ENCODE measurements at places on chromosomes 2 and 18.

DNA sequence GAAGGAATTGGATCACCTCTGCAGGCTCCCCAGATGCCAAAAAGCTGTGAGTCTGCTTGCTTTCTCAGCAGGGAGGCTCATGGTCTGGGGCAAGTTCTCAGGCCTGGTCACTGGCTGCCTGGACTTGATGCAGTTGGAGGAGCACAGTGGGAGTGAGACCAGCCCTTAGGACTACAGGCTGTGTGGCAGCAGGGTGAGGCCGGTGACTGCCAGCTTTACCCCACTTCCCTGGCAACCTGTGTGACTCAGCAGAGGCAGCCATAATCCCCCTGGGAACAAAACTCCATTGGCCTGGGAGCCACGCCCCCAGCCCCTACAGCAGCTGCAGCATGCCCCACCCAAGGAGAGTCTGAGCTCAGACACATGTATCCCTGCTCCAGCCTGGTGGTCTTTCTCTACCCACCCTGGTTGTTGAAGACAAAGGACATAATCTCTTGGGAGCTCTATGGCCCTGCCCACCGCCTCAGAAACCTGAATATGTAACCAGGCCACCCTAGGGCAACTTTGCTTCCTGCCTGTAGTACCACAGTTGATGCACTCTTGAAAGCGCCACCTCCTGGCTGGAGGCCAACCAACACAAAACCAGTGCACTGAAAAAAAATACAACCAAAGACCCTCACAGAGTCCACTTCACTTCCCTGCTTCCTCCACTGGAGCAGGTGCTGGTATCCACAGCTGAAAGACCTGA, 106.8 kb upstream of the SPATS2L start:
- DNase-seq, result no peak

GRCh38 chr18:33440060-33441043, at the start of gene CCDC178:
TSS of gene CCDC178 (minus strand) at chr18:33440721. CDS start at chr18:33412088, 28,633 bp downstream.
- DNase-seq, result peak; percentile 12

GRCh38 chr18:57621246-57621604, 411 bp downstream of the NARS1 start:
- no peak for DNase-seq

DNA sequence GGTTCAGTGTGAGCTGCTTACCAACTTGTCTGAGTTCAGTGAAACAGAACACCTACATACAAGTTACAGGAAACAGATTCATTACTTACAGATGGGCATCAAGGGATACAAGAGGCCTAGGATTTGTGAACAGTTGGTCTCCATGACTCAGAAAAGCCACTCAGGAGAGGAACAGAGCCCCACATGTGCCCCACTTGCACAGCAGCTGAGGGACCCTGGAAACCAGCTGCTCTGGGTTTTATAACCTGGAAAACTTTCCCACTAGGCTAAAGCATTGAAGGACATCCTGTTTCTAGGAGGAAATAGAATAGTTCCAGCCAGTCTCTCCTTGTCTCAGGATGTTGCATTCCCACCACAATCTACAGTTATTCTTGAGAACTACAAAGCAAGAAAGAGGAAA, 530.0 kb downstream of the ZNF804A start:
- peak; percentile 36 for DNase-seq

GRCh38 chr2:137771064-137771463, 193.2 kb upstream of the HNMT start:
- no peak for DNase-seq

DNA sequence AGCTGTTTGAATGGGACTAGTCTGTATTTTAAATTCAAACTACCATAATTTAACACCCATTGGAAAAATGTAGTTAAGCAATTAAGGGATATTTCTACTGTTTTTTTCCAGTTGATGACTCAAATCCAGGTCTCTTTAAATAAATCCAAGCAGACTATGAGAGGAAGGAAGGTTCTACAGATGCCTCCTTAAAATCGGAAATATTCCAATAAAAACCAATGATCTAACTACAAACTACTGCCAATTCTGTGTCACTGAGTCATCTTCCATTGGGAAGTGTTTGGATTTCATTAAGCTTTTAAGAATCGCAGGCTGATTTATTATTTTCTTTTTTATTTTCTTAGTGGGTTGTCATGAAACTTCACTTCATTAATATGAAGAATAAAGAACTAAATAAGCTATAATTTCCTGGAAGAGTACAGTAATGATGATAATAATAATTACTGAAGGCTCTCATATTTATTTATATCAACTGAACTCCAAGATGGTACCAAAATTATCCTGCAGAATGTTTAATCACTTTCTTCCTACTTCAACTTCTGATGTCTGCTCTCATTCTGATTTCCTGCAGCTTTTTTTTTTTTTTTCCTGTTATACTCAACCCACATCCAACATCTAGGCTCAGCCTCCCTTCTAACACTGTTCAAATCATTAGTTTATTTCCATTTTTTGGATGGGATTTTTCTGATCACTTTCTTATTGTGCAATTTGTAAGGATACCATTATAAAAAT, 166.3 kb upstream of the FN1 start:
- no peak for DNase-seq

DNA sequence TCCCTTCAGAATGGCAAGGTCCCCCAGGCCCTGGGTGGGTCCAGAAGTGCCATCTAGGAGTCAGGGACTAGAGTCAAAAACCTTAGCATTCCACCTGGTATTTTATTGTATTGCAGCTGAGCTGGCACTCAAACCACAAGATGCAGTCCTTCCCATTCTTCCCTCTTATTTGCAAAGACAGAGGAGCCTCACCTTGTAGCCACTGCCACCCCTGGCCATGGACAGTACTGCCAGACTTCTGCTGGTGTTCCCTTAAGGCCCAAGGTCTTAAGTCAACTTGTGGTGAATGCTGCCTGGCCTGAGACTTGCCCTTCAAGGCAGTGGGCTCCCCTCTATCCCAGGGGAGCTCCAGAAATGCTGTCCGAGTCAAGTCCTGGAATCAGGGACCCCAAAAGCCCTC, 6.9 kb downstream of the UGT1A10 start:
- no peak for DNase-seq

DNA sequence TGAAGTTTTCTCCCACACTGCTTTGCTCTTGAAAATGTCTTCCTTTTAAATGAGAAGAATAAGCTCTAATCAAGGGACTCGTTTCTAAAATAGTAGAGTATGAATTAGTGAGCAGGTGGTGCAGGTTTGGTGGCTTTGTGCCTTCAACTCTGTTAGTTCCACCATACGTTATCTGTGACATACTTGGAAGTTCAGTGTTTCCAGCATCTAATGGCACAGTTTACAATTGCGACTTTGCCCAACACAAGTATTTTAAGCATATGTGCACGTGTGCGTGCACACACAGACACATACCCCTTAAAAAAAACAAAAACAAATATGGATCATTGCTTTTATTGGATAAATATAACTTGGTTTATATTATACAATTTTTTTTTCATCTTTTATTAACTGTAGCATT, 111.8 kb downstream of the RAB3GAP1 start:
- DNase-seq, result no peak

DNA sequence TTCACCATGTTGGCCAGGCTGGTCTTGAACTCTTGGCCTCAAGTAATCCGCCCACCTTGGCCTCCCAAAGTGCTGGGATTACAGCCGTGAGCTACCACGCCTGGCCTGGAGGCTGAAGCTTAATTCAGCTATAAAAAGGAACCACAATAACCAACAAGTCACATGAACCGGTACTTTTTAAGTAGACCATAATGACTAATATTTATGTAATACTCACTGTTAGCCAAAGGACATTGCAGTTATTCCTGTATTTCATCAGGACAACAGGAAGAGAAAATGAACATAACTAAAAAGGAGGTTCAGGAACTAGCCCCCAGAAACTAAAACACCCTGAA, 49.0 kb upstream of the TMEM87B start:
- DNase-seq, result no peak

DNA sequence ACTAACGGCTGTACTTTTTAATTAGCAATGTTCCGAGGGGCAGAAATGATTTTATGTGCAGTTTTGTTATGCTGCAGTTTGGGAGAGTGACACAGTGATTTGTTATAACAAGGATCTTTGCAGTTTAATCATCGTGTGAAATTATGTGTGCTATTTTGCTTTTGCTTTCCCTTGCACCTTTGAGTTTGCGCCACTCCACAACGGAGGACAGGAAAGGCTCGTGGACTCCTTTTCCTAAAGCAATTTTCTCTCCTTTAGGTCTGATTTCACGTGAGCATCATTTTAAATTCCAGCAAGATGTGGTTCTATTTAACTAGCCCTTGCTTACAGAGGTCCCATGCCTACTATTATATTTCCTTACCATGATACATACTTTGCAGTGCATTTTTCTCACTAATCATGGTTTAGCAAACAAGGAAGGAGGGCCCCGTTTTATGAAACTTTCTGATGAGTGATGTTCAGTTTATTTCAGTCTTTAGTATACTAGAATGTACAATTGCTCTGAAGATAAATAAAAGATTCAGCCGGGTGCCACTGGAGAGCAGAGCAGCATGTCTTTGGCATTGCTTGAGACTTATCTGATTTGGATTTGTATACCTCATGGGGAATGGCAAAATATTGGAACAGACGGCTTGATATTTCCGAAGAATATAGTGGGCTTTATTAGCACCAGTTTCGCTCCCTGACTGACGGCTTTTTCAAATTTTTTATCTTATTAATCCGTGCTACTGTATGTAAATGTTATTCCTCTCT, 528.2 kb upstream of the FANCL start:
- no peak for DNase-seq

DNA sequence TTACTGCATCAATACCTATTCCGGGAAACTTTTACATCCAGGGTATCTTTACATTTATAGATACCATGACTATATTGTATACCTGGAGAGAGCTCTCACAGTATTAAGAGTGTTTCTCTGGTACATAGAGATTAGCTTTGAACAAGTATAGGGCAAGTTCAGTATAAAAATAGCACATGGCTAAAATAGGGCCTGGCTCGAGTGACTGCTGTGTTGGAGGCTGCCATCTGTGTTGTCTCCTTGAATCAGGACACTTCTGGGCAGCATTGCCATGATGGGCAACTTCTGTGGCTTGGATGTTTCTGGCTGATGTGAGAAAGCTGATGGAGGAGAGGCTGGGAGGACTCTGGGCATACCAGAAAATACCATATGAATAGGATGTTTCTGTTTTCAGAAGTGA, 18.7 kb downstream of the ARHGAP28 start:
- no peak for DNase-seq

DNA sequence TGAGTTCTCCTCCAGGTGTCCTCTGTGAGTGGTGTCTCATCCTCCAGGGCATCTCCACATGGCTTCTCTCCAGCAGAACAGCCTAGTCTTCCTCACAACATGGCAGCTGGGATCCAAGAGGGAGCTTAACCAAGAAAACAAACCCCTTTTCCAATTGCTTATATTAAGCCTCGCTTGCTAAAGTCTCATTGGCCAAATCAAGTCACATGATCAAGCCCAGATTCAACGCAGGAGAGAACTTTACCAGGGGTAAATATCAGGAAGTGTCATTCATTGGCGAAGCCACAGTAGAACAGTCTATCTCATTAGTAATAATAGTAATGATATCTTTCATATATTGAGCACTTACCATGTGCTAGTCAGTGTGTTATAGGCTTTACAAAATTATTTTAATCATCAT, 53.1 kb downstream of the CDC42EP3 start:
- DNase-seq, result no peak

DNA sequence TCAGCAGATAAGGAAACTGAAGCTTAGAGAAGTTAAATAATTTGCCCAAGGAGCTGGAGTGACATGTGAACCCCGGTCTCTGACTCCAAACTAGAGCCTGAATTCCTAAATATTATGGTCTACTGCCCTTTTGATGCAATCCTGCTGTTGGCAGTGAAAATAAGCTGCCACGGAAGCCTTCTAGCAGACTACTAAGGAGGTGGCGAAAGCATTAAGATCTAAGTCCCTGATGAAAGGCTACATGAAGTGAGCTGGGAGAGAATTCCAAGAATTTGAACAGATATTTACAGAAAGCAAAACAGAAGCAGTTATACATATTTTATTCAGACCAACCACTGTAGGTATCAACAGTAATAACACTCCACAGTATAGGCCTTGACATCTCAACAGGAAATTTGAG, 28.1 kb downstream of the TRMT61B start:
- DNase-seq, result no peak

All from NCI-H524 treated with DMSO at 0.1 percent for 48 hours (cell line).